SW 1271 (cell line): ENCODE measurements at places on chromosomes 5 and 9.

- peak; percentile 31 for DNase-seq
Observed at GRCh38 chr9:127545196-127546124, 66.6 kb upstream of the STXBP1 start.

GRCh38 chr5:104793755-104794080 is 1231.1 kb upstream of the NUDT12 start:
- no peak for DNase-seq

DNA sequence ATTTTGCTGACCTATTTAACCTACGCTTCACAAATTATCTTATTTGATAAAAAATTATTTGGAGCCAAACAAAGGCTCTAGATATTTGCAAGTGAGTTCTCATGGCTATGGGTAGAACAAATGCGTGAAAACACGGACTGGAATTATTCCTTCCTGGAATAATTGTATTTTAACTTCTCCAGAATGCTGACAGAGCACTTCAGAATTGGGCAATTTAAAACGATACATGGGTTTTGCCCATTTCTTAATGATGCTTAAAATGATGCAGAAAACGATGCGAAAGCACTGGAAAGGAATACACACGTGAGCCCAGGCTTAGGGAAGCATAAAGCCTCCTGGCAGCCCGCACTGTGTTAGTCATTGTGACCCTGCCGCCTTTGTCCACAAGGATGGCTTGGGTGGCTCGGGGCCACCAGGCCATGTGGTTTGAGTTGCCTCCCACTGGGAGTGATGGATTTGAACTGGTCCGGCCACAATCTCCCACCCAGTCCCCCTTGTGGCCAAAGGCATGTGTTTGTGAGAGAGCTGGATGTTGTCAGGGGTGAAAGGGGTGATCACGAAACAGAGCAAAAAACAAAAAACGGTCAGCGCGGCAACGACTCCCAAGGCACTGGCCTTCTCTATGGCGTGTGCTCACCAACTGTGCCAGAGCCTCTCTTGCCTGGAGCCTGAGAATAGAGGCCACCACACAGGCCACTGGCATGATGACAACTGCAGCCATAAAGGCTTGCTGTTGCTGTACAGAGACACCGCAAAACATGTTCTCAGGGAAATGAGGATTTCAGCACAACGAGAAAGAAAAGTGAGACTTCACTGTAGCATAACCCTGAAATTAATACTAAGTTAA is 234.2 kb upstream of the ADAMTS16 start:
- no peak for DNase-seq

GRCh38 chr5:61440596-61440995 is 108.5 kb downstream of the ZSWIM6 start:
- DNase-seq: no peak

DNA sequence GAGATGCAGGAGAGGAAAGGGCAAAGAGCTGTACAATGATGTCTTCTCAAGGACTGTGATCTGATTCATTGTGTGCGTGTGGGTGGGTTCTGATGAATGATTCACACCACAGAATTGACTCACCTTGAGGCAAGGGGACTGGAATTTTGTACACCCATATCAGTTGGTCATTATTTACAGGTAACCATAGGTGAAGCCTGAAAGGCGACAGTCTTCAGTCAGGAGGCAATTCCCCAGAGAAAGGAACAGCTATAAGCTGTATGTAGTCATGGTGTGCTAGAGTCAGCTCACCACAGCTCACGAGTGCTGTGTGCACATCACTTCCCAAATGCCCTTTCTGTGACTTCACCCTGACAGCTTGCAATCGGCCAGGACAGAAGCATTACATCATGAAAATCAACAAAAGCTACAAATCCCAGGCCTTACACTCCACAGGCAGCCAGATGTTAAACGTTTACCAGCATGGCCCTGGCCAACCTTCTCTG is 87.6 kb upstream of the RPS23 start:
- no peak for DNase-seq

- no peak for DNase-seq
Observed at GRCh38 chr5:173310218-173310769, 17.9 kb downstream of the STC2 start.

DNA sequence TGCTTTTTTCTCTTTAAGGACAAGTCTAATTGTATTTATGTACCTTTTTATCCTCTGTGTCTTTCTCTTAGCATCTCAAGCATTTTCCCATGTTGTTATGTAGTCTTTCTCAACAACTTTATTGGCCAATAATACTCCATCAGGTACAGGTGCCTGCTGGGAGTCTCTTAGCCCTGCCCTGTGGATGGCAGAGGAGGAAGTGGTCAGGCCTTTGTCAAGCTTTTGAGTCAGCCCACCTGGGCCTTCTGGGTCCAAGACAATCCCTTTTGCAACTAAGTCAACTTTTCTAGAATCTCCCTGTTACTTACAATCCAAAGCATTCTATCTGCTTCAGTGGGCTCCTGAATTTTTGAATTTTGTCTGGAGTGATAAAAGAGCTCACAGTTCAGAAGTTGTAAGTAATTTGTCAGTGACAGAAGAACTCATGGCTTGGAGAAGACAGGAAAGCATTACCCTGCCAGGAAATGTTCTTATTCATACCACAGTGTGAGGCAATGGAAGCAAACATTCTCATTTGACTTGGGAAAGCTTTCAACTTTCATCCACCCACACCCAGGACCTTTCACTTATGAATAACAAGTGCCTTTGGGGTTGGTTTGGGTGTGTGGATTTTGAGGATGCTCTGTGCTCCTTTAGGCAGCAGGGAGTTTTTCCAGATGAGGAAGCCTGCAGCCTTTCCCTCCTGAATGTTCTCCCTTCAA is 200.0 kb upstream of the S1PR3 start:
- DNase-seq: no peak

- no peak for DNase-seq
Observed at GRCh38 chr5:152259702-152260101, 145.4 kb downstream of the NMUR2 start.

DNA sequence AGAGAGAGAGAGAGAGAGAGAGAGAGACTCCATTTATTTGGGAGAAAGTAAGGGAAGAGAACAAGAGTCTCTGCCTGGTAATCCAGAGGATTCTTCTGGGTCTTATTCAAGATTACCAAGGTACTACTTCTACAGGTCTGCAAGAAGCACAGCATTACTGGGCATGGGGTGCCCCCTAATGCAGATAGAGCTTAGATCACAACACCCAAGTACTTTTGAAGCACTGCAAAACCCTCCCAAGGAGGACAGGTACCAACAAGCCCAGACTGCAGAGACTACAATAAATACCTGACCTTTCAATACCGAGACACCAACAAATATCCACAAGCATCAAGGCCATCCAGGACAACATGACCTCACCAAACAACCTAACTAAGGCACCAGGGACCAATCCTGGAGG is 94.7 kb upstream of the PHF24 start:
- DNase-seq: no peak

GRCh38 chr9:70588999-70589398 is 174.5 kb upstream of the KLF9 start:
- DNase-seq: no peak

DNA sequence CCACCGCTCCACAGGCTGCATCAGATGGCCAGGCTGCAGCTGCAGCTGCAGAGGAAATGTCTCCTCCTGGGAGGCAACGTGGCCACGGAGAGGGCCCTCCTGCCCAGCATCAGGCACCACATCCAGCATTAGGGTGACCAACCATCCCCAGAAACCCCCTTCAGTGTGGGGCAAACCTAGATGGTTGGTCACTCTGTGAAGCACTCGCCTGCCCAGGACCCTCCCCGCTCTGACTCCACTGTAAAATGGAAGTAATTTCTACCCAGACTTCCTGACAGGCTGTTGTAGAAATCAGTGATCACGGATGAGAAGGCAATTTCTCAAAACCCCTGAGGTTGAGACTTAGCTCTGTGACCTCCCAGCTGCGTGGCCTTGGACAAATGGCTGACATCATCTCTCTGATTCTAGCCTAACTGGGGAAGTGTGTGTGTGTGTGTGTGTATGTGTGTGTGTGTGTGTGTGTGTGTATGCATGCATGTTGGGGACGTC is 31.6 kb downstream of the B4GALT1 start:
- DNase-seq: no peak

DNA sequence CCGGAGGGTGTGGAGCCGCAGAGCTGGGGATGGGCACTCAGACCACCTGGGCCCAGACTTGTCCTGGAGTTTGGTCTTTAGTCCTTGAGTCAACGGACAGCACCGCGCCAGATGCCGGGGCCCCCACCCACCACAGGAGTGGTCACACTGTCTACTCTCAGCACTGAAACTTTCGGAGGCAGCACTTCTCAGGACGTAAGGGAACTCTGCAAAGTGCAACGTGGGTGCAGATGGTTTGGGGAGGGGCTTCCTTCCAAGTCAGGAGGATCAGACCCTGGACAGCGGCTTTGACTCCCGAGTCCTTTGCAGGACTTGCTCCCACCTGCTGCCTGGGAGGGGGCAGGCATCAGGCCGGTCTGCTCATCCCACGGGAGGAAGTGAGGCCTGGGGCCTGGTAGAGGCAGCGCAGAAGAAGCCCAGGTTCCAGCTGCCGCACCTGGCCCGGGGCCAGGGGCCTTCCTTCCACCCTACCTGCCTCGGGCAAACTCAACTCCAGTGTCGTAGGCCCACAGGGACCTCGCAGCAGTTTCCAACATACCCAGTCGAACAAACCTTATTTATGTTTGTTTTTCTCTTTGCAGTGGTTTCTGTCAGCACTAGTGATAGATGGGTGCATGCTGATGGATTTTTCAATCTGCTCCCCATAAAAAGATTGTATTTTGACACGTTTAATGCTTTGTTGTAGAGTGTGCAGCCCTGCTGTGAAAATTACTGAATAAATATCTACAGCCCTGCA is 149.8 kb upstream of the PPP1R26 start:
- no peak for DNase-seq
